ENCODE measurements at places on chromosomes 4 and X.
A peak's percentile ranks its signal among the peaks of the same experiment; 100 is the strongest.

DNA sequence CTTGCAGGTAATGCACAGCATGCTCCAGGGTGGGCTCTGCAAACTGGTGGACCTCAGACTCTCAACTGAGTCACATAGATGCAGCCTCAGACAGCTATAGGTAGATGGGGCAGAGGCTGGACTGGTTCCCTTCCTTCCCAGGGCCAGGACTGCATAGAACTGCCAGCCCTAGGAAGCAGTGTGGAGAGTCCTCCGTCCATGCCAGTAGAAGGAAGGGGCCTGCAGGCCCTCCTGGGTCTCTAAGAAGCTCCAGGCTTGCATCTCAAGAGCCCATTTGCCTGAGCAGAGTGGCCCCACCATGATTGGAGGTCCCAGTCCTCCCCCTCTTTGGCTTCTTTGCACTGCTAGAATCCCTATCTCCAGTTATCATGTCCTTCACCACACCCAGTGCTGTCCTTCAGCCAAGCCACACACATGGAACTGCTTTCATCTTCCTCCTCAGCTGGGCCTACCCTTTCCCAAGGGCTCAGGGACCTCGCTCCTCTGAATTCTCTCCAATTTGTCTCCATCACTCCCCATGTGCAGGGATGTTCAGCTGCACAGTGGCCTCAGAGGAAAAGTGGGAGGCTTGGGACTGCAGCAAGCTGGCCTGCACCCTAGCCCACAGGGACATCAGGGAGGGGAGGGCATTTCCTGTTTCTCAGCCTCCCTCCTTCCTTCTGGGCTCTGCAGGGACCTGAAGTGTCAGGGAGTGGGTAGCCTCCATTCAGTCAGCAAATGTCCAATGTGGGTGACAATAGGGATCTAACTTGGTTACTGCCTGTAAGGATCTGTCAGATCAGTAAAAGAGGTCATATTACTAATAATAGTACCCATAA is 146.0 kb downstream of the PJA1 start:
- no peak for DNase-seq

DNA sequence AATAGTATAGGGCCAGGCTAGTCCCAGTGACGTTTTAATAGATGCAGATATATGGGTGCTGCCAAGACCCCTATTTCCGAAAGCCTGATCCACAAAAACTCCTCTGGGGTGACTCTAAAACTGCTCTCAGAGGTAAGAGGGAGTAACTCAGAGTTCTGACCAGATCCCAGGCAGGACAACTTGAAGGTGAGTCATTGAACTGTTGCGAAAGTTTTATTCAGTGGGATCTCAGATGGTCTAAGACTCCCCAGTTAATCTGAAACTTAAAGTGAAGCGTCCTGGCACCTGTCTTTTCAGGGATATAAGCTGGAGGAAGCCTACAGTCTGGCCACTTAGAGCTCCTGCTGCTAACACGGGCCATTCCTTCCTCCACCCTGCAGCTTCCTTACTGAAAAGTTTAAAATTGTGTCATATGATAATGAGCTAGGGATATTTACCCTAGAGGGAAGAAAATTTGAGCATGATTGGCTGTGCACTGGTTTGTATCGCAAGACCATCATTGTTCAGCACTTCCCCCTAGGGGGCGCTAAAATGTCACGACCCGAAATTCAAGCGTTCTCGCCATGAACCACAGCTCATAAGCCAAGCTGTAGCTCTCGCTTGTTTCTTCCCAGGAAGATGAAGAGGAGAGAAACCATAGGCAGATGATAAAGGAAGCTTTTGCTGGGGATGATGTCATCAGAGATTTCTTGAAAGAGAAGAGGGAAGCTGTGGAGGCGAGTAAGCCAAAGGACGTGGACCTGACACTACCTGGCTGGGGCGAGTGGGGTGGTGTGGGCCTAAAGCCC is 19.5 kb downstream of the UTP14A start:
- peak; percentile 66 for DNase-seq

DNA sequence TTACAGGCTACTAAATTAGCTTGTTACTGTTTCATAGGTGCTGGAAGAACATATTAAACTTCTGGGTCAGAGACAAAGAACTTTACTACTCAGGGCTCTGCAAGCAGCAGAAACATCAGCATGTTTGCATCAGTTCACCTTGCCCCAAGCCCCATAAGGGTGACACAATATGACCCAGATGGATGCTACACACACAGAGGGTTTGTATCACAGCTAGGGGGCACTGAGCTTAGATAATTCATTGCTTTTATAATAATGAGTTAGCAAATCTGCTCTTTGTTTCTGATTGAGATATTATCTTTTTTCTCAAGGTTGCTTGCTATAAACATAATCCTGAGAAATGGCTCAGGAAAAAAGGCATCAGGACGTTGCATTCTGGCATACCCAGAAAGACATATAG is 4.8 kb upstream of the SYNPO2 start:
- DNase-seq, result no peak

GRCh38 chrX:149572743-149573142 is 14.5 kb downstream of the MAGEA9B start:
- no peak for DNase-seq

- no peak for DNase-seq
These were observed 111.4 kb upstream of the LIMCH1 start for GRCh38 chr4:41426539-41426938.

- DNase-seq, result no peak
These were observed 64.3 kb downstream of the LRBA start for GRCh38 chr4:150950657-150951288.

GRCh38 chr4:97185233-97185632 is 958.0 kb downstream of the STPG2 start:
- DNase-seq, result no peak

DNA sequence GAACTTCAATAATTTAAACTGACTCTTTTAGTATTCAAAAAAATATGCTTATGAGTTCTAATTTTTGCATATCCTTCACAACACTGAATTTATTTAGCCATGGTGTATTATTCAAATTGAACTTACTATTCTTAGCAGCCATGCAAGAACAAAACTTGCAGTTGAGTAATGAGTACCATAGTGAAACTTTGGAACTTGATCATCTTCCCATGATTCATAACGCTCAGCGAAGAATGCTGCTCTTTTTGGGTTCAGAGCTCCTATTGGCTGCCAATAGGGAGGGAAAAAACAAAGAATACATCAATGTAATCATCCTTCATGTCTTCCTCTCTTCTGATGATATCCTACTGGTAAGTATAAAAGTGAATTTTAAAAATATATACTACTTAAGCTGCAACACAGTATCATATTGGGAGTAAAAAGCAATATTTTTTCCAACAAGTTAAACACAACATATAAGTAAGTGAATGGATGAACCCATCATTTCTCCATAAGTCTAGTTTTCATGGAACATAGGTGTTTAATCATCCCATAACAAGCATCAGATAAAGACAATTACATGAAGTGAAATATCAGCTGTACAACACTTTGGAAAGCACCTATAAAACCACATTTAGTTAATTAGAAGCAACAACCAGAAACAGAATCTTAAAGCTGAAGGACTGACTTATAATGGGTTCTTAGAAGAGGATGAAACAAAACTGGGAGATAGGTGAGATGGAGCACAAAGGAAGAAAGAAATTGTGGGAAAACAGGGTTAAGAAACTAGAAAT is 145.2 kb upstream of the MAB21L2 start:
- no peak for DNase-seq

DNA sequence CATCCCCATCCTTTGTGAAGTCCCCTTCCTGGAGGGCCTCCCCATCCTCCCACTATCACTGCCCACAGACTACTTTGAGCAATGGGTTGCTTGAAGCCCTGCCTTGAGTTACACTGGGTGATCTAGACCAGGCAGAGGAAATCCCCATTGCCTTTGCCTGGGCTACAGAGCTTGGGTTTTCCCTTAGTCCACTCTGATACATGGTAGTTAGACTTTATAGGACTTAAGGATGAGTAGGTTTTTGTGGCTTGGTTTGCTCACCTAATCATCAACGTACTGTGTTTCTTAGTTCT is 56.6 kb downstream of the TMEM131L start:
- DNase-seq, result no peak

DNA sequence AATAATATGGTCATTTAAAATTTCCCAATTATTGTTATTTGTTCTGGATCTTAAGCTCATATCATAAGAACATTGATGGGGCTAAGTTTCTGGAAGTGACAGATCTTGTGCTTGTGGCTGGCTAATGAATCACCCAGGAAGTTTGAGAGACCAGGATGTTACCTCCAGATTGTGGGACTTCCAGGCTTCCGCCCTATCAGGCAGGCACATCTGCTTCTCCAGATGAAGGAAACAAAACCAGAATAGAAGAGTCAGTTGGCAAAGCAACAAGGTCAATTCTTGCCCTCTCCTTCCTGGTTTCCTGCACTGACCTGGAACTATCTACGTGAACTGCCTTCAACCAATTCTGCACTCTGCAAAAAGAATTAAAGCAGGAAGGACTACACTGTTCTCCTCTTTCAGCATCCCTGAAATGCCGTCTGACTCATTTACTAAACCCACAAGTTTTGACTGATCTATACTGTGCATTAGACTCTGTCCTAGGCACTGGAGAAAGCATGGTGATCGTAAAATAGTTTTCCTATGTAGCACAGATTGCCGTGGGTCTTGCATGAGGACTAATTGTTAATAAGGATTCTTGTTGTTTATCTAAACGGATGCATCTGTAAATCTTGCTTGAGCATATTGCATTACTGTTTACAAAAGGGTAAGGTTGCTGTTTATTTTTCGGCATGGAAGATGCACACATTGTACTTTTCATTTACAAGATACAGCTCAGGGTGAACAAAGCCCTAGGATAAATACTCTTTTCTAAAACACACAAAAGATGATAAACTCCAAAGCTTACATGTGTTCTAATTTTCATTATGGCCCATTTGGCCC is 74.6 kb downstream of the AMELX start:
- DNase-seq, result no peak

GRCh38 chr4:3106339-3107186 is 32.1 kb downstream of the HTT start:
- DNase-seq, result peak; percentile 91

- no peak for DNase-seq
These were observed 95.7 kb upstream of the GRIA3 start for GRCh38 chrX:123088331-123088730.

- DNase-seq, result no peak
These were observed at the start of gene KCNE5 for GRCh38 chrX:109624641-109625616. KCNE5 (minus strand) TSS chrX:109625172; CDS start chrX:109625020, 152 bp downstream.

GRCh38 chr4:130257271-130257670 is 1161.3 kb downstream of the C4orf33 start:
- no peak for DNase-seq

- DNase-seq, result no peak
These were observed 810.9 kb upstream of the TENM3 start for GRCh38 chr4:181432335-181432734.

- no peak for DNase-seq
These were observed 33.0 kb downstream of the CCNG2 start for GRCh38 chr4:77190053-77190452.

- no peak for DNase-seq
These were observed 224.7 kb downstream of the ANTXR2 start for GRCh38 chr4:79848329-79848728.

- DNase-seq, result no peak
These were observed 41.9 kb downstream of the PCDH19 start for GRCh38 chrX:100368167-100368566.
